ENCODE measurements at places on chromosomes 2 and 18. TPM values are rescaled to one million over a fixed set of nuclear protein-coding genes. Genes with fewer than 3 reads are reported as not detected.

Gene PREB
- 46.4 TPM for polyA plus RNA-seq

Gene TANC1
- polyA plus RNA-seq = 43.6 TPM

Gene SOCS6
- 35.9 TPM for polyA plus RNA-seq

Gene PAX8
- 269 TPM for polyA plus RNA-seq

Gene PAIP2B
- 16.8 TPM for polyA plus RNA-seq

Gene SH3BP4
- polyA plus RNA-seq = 44.0 TPM

Gene CDH20
- 3.4 TPM for polyA plus RNA-seq

Gene LBH
- 118 TPM for polyA plus RNA-seq

Gene KIAA2012
- 0.17 TPM for polyA plus RNA-seq

Gene LOXHD1
- polyA plus RNA-seq = 0.66 TPM

Gene MOCOS
- 0.82 TPM for polyA plus RNA-seq

Gene NOSTRIN
- 36.1 TPM for polyA plus RNA-seq

Gene ZNF396
- 8.1 TPM for polyA plus RNA-seq

- DNase-seq = no peak
Observed at GRCh38 chr2:226131299-226131784, 668.3 kb downstream of the IRS1 start.

DNA sequence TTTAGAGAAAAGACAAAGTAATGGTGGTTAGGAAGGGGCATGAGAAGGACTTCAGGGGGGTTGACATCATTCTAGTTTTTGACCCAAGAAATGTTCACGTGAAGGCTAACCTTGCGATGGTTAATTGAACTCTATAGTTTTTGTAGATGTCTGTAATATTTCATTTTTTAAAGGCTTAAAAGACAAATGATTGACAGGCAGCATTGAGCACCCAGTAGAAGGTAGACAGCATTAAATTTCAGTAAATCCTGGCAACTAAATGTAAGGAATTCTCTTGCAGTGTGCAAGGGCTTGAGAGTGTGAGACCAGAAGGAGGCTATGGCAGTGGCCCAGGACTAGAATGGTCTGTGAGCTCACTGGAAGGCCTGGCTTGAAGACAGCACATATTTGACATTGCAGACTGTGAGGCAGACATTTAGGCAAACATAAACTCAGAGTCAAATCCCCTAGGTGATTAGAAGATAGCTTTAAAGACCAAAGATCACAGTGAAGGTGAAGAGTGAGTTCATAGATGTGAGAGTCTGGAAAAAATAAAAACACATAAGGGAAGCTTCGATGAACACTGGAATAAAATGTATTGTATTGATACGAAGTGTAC is 100.1 kb upstream of the MAP4K4 start:
- no peak for DNase-seq

GRCh38 chr2:60581433-60582282 is 28.2 kb upstream of the BCL11A start:
- peak; percentile 36 for DNase-seq

GRCh38 chr2:164146441-164146840 is 410.6 kb upstream of the FIGN start:
- DNase-seq = no peak

GRCh38 chr2:145511946-145512345 is 992.0 kb upstream of the ZEB2 start:
- DNase-seq = no peak

GRCh38 chr2:2827761-2828221 is 496.7 kb upstream of the MYT1L start:
- no peak for DNase-seq

DNA sequence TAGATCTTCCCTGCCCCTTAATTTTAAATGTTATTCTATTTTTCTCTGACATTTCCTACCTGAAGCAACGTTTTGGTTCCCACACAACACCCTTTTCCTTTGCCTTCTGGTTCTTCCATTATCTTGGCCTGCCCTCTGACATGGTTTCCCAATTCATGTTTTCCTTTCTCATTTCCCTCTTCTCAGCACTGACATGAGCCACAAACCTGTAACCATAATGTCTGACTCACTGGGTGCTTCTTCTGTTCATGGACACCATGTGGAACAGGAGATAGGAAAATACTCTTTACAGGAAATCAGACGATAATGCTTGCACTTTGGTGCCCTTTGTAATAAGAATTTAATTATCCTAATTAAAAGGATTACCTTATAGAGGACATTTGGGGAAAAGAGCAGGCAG is 142.0 kb downstream of the ZEB2 start:
- no peak for DNase-seq

- no peak for DNase-seq
Observed at GRCh38 chr2:110796716-110797301, 64.4 kb downstream of the ACOXL start.

GRCh38 chr2:239209783-239210182 is 191.0 kb downstream of the HDAC4 start:
- DNase-seq = no peak

DNA sequence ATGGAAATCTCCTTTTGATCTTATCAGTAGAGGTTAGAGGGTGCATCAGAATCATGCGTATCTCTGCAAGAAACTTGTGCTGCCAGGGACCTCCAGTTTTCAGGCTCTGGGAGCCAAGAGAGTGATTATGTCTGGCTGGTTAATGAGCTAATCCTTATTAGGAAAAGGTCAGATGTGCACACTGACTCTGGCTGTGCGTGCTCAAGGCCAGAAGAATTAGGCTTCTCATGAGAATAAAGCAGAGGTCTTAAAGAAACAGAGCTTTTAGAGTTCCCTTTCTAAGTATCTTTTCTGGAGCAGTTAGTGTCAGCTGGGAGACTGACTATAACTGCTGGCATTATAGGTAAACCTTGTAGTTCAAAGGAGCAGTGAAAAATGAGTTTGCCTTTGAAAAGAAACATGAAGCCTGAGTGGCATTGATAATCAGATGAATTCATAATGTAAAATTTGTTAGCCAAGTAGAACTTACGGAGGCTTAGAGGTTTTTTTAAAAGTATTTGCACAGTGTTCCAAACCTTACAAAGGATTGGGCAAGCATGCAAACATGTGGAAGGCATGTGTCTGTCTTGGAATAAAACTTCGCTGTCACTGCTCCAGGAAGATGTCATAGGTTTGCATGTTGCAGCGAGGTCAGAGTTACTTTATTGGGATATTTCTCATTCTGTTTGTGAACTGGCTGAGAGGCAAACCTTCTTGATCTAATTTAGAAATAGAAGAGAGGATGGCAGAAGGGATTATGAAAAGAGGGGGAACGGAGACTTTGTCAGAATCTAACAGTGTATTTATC is 151.7 kb downstream of the ARHGAP28 start:
- no peak for DNase-seq

DNA sequence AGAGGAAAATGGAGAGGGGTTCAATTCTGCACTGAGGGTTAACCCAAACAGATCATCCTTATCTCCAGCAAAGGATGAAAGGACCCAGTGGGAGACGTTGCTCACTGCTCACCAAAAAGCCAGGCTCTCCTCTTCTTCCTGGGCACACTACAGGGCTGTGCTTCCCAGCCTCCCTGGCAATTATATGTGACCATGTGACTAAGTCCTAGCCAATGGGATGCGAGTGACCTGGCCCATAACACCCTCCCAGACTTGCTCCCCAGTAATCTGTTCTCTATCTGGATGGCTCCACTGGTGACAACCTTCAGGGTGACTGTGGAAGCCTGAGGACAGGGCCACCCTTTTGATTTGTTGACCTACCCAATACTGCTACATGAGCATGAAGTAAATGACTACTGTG is 10.9 kb upstream of the PRKCE start:
- DNase-seq = no peak

DNA sequence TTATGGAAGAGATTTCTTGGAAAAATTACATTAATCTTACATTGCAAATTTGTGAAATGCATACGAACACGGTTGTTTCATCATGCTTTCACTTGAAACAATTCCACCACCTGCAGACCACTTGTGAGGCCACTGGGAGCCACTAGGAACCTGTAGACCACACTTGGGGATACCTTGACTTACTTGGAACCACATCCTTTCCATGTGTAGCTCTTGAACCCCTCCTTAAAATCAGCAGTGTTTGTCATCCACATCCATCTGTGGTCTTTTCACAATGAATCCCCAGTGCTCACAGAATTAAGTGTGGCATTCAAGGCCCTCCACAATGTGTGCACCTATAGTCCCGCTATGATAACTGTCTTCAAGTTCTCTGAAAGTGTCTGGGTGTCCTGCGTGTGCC is 350.9 kb downstream of the MYCN start:
- no peak for DNase-seq

DNA sequence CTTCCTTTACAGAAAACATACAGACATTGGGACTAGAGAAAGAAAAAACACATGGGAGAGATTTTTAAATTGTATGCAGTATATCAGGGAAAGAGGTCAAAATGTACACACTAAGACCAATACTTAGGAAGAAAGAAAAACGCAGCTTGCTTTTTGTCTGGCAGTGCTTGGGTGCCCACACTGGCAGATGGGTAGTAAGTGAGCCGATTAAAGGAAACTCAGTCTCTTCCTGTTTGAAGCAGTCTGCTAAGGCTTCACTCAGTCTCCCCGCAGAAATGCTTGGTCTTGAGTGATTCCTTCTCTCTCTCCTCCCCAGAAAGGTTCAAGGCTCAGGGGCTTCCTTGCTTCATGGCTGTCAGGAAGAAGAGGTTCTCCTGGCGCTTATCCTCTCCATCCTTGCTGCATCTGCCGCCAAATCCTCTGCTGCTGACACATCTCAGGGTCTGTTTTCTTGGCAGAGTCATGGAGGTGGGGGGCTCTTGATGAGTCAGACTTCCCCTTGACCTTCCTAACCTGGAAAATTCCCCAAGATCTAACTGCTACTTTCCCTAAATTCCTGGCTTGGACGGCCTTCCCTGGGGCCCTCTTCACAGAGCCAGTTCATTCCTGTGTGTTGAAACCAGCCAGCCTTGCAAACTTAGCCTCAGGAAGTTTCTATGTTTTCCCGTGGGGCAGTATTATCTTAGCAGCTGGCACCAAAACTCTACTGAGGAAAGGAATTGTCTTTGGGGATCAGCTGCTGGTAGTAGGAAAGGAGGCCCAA is 10.5 kb upstream of the TMSB10 start:
- DNase-seq = no peak

- no peak for DNase-seq
Observed at GRCh38 chr18:9655232-9655767, 40.9 kb upstream of the PPP4R1 start.

- DNase-seq = no peak
Observed at GRCh38 chr18:70672581-70672980, 383.7 kb downstream of the SOCS6 start.

- no peak for DNase-seq
Observed at GRCh38 chr2:11387100-11387390, 42.6 kb upstream of the ROCK2 start.

GRCh38 chr2:9525266-9525665 is 30.4 kb downstream of the ADAM17 start:
- DNase-seq = no peak

DNA sequence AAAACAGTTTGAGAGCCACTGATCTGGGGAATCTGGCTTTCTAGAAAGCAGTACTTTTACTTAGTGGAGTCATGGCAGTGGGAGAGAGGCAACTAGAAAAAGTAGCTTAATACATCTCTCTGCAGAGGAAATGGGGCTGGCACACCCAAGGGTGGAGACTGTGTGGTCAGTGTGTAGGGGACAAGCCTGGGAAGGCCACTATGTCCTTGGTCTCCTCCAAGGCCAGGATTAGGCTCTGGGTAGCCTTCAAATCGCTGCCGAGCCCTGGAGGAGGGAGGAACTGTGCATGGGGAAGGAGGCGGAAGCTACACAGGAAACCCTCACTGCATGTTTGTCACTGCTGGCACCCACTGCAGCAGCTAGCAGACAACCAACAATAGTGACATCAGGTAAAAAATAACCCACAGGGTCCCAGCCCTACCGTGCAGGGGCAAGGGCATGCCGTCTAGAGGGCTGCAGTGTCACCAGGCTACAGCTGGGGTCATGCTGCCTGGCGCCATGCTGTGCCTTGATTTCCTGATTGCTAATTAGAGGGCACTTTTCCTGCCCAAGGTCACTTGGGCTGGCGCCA is 34.8 kb downstream of the LBH start:
- DNase-seq = no peak

DNA sequence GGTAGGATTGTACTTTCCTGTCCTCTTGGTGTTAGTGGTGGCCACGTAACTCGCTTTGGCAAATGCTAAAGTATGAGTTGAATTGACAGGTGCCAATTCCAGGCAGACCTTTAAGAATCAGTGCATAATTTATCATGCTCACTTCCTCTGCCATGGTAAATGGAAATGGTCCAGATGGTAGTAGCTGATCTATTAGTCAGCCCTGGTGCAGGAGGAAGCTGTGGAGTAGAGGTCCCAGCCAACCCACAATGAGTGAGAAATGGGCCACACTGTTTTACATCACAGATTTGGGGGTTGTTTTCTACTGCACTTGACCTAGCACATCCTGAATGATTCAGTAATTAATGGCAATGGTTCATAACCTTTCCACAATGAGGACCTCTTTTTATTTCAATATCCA is 104.4 kb downstream of the RGPD3 start:
- no peak for DNase-seq

DNA sequence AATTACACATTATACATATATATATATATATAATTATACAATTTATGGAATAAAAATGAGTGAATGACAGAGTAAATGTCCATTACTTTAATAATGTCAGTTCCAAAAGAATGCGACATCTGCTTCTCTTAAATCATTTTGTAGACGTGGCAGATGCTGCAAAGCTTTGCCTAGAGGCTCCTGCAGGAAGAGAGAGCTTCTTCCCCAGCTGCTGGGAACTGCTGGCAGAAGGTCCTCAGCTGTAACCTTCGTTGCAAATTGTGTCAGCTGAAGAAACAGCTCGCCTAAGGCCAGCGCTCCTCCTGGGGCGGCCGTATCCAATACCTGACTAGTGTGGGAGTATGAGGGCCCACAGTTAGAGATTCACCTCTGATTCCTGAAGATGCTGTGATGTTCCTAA is 9.6 kb upstream of the THNSL2 start:
- no peak for DNase-seq

GRCh38 chr2:25259737-25260124 is 82.0 kb downstream of the DNMT3A start:
- no peak for DNase-seq

DNA sequence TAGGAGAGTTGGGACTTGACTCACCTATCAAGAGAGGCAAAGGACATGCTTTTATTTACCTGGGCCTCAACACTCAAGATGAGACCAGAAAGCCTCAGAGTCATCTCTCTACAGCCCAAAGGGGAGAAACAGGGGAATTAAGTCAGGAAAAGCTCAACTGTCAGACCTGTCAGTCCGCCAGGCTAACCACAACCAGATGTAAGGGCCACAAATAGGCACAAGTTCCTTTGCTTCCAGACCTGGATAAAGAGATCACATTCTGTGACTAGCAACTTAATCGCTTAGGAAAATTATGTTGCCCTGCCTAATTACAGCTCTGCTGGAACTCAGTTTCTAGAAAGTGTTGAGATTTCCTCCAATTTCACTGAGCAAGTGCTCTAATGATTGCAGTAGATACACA is 67.9 kb downstream of the ANKRD44 start:
- no peak for DNase-seq

GRCh38 chr2:129908721-129909373 is 70.6 kb upstream of the RAB6C start:
- DNase-seq = no peak

GRCh38 chr18:74820160-74820780 is 222.6 kb downstream of the ZNF407 start:
- no peak for DNase-seq
